ENCODE measurements at places on chromosomes 7 and 10. TPM values are rescaled to one million over a fixed set of nuclear protein-coding genes. Genes with fewer than 3 reads are reported as not detected.
A peak's percentile ranks its signal among the peaks of the same experiment; 100 is the strongest.

The CPA4 gene
- not detected for polyA plus RNA-seq

The AOC1 gene
- polyA plus RNA-seq, result not detected

The VGF gene
- polyA plus RNA-seq, result not detected

The PRPS1L1 gene
- not detected for polyA plus RNA-seq

The PSTK gene
- polyA plus RNA-seq, result 8.9 TPM

The CFAP46 gene
- polyA plus RNA-seq, result not detected

The CTAGE15 gene
- polyA plus RNA-seq, result not detected

The IGFBP1 gene
- not detected for polyA plus RNA-seq

The RADIL gene
- not detected for polyA plus RNA-seq

The OR2A12 gene
- polyA plus RNA-seq, result not detected

DNA sequence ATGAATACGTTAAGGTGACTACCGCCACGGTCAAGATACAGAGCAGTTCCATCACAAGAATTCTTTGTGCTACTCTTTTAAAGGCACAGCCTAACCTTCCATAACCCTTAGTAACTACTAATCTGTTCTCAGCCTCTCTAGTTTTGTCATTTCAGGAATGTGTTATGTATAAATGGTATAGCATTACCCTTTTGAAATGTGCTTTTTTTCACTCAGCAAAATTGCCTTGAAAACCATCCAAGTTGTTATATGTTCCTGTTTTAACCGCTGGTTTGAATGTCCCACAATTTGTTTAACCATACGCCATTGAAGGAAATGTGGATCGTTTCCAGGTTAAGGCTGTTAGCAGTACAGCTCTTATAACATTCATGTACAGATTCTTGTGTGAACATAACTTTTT is 32.0 kb downstream of the WAC start:
- DNase-seq, result no peak

DNA sequence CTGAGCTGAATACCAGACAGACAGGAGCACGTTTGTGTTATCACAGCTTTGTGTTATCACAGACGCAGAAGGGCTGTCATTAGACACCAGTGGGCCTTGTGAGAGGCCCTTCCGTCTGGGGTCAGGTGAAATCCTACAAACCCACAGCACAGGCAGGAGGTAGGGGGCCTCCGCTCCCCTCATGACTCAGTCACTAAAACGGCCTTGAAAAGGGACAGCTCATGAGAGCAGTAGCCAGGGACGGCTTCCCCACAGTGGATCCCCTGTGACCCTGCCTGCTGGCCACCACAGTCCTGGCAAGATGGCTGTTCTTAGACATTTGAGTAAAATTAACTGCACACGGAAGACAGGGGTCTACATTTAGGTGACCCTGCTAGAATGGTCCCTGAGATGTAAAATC is 215.8 kb upstream of the PPP2R2D start:
- no peak for DNase-seq

DNA sequence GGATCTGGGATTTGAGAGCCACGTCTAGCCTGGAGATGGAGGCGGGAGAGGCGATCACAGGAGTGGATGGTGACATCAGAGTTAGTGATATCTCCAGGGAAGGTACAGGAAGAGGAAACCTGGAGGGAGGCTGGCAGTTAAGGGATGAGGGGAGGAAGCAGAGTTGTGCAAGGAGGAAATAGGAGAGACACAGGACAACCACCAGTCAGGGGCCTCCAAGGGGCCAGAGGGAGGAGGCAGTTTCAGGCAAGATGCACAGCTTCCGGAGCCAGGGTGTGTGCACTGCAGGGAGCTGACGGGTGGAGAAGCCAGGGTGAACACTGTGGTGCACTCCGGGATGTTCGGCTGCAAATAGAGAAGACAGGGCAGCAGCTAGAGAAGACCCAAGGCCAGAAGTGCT is 141.2 kb downstream of the GLI3 start:
- no peak for DNase-seq

GRCh38 chr7:47371317-47371716 is 210.6 kb downstream of the TNS3 start:
- no peak for DNase-seq

GRCh38 chr10:47409866-47410256 is 25.8 kb upstream of the ZNF488 start:
- no peak for DNase-seq

GRCh38 chr7:4641091-4641666 is 40.9 kb upstream of the FOXK1 start:
- DNase-seq, result no peak

DNA sequence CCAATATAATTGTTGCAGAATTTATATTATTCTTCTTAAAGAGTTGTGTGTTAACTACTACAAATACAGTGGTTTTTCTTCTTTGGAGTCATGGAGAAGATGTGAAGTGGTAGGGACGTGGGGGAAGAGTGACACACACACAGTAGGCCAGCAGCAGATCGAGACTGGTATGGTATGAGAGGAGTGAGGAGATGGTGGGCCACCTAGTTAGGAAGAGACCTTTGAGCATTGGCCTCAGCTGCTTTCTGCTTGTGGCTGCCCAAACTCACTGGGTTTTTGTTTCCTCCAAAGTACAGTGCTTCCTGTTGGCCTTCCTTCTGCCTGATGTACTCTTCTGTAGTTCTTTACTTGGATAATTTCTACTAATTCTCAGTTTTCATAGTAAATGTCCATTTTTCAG is 14.6 kb downstream of the VCL start:
- DNase-seq, result no peak

GRCh38 chr7:85773116-85773728 is 586.4 kb upstream of the SEMA3D start:
- DNase-seq, result no peak

DNA sequence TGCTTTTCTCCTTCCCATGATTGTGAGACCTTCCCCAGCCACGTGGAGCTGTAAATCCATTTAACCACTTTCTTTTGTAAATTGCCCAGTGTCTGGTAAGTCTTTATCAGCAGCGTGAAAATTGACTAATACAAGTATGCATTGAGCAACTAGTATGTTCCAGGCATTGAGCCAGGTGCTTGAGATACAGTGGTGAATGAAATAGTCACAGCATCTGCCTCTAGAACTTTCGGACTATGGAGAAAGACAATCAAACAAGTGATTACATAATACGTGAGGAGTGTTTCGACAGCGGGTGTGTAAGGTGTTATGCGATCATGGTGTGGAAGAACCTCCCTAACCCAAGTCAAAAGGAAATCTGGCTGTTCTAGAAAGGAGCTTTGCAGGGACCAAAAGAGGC is 21.6 kb upstream of the NUP205 start:
- DNase-seq, result no peak

GRCh38 chr7:32477649-32477980 is 12.6 kb downstream of the LSM5 start:
- DNase-seq, result no peak

DNA sequence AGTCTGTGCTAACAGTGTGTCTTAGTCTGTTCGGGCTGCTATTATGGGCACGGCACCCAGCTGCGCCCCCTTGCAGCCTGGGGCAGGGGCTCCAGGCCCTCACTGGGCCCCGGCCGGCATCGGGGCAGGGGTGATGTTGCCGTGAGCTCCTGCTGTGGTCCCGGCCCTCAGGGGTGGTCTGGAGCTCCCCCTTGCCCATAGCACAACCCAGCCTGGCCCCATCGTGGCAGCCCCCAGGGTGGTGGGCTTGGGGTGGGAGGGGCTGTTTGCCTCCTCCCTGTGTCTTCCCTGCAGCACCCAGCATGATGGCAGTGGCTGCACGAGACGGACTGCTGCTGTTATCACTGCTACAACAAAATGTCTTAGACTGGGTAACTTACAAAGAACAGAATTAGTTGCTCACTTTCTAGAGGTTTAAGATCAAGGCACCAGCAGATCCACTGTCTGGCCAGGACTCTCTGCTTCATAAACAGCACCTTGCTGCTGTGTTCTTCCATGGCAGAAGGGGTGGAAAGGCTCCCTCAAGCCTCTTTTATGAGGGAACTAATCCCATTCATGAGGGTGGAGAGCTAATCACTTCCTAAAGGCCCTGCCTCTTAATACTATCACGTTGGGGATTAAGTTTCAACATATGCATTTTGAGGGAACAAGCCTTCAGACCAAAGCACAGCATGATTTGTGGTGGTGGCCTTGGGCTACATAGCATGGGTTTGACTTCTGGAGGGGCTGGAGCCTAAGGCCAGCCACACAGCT is 149.5 kb downstream of the SEC23IP start:
- no peak for DNase-seq

DNA sequence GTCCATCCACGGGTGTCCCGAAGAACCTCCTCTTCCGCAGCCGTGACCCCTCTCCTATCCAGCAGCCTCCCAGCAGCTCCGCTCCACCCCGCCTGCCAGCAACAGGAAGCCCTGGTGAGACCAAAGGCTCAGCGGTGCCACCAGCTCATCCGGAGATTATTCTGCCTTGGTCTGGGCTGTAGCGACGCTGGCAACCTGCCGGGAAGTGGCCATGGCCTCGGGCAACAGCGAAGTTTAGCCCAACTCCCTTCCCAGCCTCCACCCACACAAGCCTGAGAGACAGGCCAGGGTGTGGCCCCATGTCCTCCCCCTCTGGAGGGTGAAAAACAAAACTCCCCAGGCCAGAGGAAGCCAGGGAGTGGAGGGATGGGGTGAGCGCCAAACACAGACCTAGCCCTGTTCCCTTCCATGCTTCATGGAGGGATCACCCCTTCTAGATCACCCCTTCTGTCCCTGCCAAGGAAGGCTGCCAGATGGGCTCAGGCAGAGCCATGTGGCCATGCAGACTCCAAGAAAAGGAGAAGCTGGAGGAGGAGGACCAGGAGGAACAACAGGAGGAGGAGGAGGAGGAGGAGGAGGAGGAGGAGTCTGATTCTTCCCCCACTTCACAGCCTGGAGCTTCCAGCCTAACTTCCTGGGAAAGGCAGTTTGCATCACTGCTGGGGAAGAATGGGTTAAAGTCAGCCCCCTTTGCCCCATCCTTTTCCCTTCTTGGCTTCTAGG is 918 bp downstream of the CALHM2 start:
- DNase-seq, result peak; percentile 42

DNA sequence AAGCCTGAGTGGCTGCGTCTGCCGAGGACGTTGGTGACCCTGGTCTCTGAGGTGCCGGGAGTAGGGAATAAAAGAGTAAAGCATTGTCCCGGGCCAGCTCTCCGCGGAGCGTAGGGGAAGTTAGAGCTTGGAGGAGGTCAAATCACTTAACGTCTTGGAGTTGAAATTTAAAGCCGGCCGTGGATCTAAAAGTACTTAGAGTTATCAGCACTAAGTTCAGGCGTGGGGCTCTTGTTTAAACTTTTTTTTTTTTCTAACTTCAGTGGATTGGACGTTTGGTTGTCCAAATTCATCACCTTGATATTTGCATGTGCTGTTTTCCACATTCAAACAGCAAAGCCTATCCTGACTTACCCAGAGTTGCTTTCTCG is 700 bp downstream of the NIPSNAP2 start:
- no peak for DNase-seq

GRCh38 chr7:96033009-96033598 is 260.8 kb downstream of the DYNC1I1 start:
- no peak for DNase-seq

DNA sequence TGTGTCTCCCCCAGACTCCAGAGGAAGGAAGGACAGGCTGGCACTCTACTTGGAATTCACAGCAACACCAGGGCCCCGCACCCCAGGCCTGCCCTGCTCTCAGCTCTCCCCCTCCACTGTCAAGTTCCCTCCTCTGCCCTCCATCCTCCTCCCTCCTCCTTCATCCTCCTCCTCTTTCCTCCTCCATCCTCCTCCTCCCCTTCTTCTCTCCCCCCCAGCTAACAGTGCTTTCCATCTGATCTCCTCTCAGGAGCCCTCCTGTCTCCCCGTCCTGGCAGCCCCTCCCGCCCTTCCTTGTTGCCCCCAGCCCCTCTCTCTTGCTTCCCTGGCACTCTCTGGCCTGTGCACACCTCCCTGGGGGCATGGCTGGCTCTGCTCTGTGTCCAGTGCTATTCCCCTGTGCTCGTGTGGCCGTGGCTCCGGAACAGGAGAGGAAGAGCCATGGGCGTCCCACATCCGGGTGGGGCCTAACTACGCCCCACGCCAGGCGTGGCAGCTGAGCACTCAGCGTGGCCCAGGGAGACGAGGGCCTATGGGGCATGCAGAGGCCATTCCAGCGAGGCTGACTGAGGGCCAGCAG is 64.2 kb downstream of the PWWP2B start:
- DNase-seq, result no peak

GRCh38 chr10:128022261-128023196 is 103.7 kb downstream of the MKI67 start:
- DNase-seq, result no peak

DNA sequence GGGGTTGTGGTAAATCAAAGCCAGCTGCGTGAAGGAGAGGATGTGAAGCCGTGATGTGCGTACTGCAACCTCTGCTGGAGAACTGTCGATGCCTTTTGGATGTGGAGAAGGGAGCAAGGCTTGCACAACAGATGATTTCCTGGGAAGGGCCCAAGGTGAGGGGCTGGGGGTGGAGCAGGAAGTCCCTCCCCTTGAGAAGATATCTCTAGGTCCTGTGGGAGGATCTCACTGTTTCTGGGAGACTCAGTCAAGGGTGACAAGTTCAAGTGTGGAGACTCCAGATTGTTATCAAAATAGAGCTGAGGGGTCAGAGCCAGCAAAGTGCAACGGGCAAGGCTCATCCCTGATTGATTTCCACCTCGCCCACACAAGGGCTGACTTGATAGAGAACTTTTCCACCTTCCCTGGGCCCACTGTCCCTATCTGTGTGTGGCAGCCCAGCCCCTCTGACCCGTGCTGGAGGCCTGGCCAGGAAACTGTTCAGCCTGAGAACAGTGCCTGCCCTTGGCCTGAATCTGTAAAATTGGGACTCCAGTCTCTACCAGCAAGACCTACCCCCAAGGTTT is 55.0 kb downstream of the COL13A1 start:
- no peak for DNase-seq

DNA sequence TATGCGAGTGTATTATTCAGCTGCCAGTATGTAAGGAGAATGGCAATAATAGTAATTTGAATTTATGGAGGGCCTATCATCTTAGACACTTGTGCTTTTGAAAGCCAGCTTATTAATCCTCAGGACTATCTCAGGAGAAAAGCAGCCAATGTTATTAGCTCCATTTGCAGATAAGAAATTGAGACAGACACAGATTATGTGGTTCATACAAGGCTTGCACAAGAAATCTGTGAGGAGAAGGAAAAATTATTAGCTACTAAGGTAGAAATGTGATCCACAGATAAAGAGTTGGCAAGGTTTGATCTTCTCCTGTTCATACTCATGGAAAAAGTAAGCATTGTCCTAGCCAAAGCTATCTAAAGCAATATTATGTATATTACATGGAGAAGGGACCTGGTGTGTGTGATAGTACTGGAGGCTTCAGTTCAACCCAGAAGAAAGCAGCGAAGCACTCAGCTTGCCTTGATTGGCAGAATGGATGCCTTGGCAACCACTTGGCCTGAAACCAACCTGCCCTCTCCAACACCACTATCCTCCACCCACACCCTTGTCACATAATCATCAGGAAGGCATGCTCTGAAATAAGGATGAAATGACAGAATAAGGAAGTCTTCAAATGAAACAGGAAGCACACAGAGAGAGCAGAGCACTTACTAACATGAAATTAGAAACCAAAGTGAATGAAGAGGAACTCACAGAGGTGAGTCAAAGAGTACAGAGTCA is 18.0 kb downstream of the MACC1 start:
- DNase-seq, result no peak

GRCh38 chr7:86558680-86559501 is 84.8 kb upstream of the GRM3 start:
- DNase-seq, result no peak

GRCh38 chr7:38373155-38373554 is 99.7 kb upstream of the TARP start:
- no peak for DNase-seq

- DNase-seq, result no peak
Observed at GRCh38 chr10:110017907-110018306, 10.1 kb downstream of the ADD3 start.
